Stimulated activated CD4-positive, alpha-beta T cell treated with anti-CD3 and anti-CD28 coated beads, Interleukin-15, amount 100 ng/mL, for 24 hours (primary cell): ENCODE measurements at places on chromosomes 5 and 9.
A peak's percentile ranks its signal among the peaks of the same experiment; 100 is the strongest.

DNA sequence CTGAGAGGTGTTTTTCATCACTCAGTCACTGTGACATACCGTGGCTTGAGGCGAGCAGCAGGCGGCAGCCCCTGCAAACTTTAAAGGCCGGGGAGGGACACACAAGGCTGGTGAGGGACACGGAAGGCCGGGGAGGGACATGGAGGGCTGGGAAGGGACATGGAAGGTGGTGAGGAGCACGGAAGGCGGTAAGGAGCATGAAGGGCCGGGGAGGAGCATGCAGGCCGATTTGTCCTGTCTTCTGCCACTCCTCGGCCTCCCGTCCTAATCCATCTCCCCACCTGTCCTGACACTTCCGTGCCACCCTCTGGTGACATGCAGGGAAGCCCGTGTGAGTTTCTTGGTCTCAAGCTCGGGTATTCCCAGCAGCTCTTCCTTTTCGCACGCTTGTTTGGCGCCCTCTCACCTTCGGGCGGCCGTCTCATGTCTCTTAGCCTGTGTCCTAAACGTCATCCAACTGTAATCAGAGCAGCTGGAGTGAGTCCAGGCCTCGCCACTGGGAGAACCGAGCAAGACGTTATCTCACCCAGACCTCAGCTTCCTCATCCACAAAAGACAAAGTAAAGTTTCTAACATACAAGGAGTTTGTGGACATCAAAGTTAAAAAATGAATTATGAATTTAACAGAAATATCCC lies 126.5 kb downstream of the MRPL36 start:
- DNase-seq = no peak

DNA sequence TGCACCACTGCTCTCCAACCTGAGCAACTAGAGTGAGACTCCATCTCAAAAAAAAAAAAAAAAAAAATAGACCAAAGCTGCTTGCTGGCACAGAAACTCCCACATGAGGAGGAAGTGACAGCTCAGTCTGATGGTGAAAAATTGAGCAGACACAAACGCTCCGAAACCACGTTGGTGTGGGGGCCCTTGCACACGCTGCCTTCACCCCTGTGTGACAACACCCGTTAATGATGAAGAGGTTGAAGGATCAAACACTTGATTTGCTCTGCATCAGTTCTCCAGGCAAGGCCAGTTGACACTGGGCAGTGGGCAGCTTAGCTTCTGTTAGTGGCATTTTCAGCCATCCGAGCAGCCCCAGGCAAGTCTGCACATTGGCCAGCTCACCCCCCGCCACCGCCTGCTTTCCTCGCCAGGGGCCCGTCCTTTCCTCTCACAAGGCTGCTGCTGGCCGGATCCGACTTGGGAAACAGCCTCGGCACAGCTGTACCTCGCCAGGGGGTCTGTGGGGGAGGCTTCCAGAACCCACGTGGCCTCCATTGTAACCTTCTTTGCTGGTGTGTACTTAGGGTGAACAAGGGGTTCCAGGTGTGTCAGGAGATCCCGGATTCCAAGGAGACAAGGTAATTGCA lies 79.8 kb downstream of the COL27A1 start:
- peak; percentile 5 for DNase-seq

DNA sequence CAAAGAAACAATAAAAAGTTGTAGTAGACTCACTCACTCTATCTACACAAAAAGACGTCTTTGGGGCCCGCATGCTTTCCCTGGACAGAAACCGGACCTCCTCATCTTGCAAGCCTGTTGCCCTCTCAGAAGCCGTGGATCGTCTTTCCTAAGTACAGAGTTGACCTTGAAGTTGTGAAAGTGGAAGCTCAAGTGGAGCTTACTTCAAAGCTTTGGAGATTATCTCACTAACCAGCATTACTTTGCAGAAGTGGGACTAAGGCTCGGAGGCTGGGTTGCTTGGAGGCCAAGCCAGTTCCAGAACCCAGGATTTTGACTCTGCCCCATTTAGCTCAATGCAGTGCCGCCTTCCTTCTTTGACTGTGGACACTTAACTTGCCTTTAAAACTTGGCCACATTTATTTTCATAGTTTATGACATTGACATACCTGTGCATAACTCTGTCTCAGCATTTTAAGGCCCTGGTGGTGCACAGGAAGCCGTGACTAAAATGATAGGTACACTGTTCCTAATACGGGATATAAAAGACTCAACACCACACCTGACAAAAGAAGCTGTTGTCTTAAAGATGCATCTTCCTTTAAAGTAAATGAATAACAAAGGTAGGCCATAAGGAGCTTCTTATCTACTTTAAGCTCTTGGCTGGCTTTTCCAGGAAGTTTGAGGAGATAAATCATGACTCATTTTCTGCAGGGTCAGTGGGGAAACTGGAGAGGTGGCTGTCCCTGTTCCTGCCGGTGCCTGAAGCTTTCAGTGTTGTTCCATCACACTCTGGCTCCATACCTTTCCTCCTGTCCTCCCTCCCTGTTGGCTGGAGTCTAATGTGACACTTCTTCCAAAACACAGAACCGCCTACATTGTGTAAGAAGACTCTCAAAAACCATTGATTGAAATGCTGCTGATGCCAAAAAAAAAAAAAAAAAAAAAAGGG lies 10.7 kb downstream of the SLC25A25 start:
- DNase-seq = no peak

GRCh38 chr5:66342341-66342880 lies 198.3 kb downstream of the SREK1 start:
- no peak for DNase-seq

DNA sequence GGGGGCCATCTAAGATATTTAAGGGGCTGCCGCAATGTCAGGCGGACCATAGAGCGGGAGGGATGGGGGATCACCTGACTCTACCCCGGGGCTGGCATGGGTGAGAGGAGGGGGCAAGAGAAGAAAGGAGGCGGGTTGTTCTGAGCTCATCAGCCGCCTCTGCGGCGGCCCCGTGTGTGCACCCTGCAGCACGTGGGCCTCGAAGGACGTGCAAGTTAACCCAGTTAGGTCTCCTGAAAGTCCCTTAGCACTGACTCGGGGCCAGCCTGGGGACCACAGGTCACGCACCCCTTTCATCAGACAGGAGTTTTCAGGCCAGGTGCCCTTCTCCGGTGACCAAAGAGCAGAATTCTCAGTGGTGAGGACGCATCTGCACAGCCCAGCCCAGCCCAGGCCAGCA lies 58.0 kb downstream of the UBE2QL1 start:
- no peak for DNase-seq

GRCh38 chr9:108759835-108760234 lies 96.0 kb downstream of the ACTL7B start:
- DNase-seq = no peak

DNA sequence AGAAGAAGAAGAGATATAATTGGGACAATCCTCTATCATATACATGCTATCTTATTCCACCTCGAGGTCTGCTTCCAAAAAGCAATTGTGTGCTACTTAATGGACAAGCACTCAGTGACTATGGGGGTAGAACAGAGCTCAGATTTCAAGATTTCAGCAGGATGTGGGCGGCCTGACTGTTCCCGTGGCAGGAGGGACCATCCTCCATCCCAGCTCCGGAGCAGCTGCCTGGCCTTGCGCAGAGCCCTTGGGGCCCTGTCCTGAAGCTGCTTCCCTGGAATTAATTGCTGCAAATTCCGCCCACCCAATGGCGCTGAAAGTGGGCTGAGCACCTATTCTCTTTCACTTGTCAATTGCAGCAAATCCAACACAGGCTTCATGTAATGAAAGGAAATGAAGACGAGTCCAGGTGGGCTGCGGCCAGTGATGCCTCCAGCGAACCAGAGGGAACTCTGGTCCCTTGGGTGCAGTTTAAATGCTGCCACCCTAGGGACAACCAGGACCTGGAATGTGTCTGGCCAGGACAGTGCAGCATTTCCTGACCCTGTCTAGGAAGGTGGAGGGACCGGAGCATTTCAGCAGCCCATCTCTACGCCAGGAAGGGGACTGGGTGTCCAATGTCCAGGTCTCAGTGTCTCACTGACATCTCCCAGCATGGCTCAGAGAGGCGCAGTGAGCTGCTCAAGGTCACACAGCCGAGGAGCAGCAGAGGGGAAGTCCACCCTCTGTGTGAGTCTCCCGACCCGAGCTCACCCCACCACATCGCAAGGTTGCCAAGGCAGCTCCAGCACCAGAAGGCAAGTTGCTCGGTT lies 50.5 kb upstream of the FCN1 start:
- DNase-seq = no peak

DNA sequence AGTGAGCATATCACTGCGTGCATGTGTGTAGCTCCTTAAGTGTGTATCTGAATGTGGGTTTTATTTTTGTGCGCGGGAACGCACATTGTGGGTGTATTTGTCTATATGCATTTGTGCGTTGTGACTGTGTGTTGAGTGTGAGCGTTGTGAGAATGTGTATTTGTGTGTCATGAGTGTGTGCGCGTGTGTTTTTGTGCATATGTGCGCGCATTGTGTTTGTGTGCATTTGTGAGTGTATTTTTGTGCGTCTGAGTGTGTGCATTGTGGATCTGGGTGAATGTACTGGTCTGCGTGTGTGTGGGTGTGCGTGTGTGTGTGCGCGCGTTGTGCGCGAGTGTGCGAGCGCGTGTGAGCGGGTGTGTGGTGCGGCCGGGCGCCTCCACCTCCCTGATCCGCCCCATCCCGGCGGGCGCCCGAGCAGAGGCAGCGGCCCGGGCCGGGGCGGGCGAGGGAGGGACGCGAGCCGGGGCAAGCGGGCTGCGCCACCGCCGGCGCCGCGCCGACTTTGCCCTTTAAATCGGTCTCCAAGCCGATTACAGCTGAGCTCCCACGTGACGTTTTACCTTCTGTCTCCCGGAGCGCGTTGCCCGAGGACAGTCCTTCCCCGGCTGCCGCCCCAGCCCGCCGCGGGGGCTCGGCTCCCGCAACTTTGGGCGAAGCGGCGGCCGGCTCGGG lies at the start of gene RASGRF2:
RASGRF2 (plus strand) TSS at position 596 of the 675 bp plus-strand sequence. CDS start 376 bp downstream, outside the sequence.
- DNase-seq = peak; percentile 70

DNA sequence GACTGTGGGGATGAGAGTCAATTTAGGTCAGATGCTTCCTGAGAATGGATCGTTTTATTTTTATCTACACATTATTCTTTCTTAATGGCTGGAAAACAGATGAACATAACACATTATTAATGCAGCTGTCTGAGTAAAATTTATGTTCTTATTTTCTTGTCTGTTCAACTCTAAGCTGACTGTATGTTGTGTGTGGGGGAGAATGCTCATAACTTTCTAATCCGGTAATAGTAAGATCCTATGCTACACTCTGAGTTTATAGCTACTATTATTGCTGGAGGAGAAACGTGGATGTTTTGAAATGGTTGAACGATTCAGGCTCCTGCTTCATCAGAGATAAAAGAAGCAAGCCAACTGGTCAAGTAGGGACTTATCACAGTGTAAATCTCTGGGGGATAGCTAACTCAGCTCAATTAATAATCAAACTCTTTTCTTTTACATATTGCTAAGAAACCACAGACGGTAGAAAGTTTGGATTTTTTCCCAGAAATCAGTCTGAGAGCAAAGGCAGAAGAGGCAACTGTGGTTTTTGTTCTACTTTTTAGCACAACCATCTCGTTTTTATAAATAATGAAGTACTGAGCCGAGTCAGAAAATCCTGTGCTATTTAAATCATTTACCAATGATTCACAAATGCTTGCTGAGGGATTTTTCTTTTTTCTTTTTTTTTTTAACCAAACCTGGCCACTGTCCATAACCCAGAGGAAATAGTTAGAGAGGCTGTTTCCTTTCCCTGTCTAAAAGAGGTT lies 265.0 kb upstream of the FAM174A start:
- no peak for DNase-seq

DNA sequence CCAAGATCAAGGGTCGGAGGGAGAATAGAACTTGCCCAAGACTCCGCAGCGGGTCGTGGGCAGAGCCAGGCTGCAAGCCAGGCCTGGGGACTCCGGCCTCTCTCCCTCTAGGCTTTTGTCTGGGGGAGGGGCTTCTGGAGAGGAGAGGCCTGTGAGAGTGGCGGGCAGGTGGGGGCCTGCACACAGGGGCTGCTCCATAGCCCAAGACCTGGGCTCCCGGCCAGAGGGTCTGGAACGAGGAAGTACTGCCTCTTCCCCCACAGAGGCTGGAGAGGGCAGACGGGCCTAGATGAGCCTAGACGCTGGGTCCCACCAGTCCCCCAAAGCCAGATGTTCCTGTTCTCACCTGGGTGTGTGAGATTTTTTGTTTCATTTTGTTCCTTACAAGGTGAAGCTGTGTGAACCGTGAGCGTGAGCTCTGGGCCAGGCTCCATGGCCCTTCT lies 5.2 kb upstream of the ST6GALNAC6 start:
- DNase-seq = peak; percentile 35

GRCh38 chr5:132480893-132481595 lies 9.5 kb downstream of the IRF1 start:
- no peak for DNase-seq

GRCh38 chr5:169029037-169029436 lies 271.9 kb downstream of the SLIT3 start:
- no peak for DNase-seq

GRCh38 chr9:128169925-128170324 lies 9.9 kb downstream of the BBLN start:
- no peak for DNase-seq

GRCh38 chr5:160133071-160133917 lies 14.0 kb upstream of the PWWP2A start:
- DNase-seq = peak; percentile 3

GRCh38 chr9:96751815-96752214 lies 26.1 kb downstream of the ZNF510 start:
- no peak for DNase-seq

DNA sequence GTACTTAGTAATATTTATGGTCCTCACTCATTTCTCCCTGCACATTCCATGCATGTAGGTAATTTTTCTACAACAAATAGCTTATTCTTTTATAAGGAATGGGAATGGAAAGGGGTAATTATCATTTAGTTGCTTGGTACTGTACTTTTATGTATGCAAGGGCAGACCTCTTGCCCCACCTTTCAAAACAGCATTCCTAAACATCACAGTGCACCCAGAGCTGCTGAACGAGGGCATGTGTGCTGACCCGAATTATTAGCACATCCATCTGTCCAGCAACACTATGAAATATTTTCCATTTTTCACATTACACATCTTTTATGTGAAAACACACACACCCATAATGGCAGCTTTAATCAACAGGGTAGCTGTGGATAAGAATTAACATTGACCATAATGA lies 228.6 kb upstream of the ARRDC3 start:
- no peak for DNase-seq

- peak; percentile 47 for DNase-seq
Measured at GRCh38 chr9:121650217-121651007, 1.0 kb upstream of the DAB2IP start.

DNA sequence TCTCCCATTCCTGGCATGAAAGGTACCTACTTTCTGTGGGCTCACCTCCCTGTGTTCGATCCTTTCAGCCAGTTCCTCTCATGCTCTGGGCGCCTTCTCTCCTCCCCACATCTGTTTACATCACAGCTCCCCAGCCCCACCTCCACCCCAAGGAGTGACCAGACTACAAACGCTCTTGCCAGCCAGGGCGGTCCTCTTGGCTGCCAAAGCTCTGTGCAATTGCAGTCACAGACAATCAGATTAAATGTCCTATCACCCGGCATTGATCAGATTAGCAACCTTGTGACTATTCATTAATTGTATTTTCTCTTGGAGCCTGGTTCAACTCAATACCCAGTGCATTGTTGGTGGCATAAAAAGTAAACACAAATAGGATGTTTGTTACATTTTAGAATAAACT lies 211.2 kb upstream of the TBCA start:
- DNase-seq = no peak

GRCh38 chr5:133863857-133864585 lies 104.4 kb downstream of the C5orf15 start:
- DNase-seq = no peak
